NCI-H2227 treated with DMSO at 0.1 percent for 48 hours (cell line): ENCODE measurements at places on chromosomes 6 and 20.

DNA sequence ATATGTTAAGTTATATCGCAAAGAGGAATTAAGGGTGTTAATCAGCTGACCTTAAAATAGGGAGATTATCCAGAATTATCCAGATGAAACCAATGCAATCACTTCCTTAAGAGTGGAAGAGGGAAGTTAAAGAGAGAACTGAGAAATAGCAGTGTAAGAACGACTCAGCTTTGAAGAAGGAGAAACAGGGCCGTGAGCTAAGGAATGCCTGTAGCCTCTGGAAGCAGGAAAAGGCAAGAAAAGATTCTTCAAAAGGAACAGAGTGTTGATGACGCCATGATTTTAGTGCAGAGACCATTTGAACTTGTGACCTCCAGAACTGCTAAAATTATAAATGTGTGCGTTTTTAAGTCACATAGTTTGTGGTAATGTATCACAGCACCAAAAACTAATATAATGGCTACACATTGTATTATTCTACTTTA lies 32.7 kb downstream of the ILRUN start:
- no peak for DNase-seq

DNA sequence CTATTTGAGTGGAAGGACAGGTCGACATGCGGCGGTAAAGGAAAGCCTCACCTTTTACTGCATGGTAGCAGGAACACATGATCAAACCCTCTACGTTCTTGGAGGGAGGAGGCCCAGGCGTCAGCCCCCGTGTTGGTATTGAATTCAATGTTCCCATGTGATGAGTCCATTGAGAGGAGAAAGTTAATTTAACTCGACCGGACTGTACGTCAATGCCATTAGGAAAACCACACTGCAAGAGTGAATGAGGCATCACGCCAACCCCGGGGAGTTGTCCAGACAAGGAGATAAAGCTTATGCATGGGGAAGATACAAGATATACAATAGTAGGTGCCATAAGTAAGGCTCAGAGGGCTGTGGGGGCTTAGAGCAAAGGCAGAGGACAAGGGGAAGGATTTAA lies 213.9 kb upstream of the ECI2 start:
- DNase-seq = no peak

DNA sequence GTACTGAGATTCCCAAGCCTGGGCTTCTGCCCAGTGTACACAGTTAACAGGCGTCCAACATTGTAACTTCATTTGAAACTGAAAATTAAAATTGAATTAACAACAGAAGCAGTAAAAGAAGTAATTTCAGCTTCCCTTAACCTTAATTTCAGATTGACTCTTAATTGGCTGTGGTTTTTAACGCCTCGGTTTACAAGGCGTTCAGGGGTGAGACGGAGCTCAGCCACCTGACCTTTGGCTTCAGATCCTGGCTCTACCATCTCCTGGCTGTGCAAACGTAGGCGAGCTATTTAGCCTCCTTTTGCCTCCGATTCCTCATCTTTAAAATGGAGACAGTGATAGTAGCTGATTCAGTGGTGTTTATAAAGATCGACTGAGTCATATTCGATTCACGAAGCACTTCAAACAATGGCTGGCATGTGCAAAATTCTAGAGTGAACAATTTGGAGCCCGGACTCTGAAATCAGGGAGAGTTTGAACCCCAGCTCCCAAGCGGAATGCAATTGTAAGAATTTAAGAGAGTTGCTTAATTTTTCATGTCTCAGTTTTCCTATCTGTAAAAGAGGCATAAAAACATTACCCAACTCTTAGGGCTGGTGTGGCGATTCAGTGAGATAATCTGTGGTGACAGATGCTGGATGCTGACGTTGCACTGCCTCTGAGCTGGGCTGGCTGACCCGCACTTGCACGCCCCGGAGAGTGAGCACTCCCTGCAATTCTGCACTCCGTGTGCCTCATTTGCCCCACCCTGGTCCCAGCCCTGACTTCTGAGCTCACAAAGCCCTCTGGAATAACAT lies 23.5 kb upstream of the OCSTAMP start:
- DNase-seq = no peak

DNA sequence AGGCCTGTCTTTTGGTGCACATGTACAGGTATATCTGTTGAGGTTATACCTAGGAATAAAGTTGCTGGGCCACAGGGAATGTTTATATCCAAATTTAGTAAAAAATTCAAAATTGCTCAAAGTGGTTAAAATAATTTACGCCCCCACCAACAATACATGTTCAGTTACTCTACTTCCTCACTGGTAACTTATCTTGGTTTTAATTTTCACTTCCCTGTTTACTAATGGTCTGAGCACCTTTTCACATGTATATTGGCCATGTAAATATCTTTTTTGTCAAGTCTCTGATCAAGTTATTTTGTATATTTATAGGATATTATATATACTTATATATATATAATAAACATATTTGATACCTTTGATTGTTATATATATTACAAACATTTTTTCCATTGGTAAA lies 9.7 kb downstream of the PDE7B start:
- no peak for DNase-seq

GRCh38 chr20:1848373-1848772 lies 46.8 kb upstream of the SIRPA start:
- no peak for DNase-seq

GRCh38 chr6:25175681-25176080 lies 103.5 kb upstream of the CARMIL1 start:
- DNase-seq = no peak
